ENCODE measurements at places on chromosomes 2 and 18.

- no peak for DNase-seq
These were observed 257.5 kb downstream of the RND3 start for GRCh38 chr2:150230004-150230403.

- no peak for DNase-seq
These were observed 492 bp downstream of the KIF5C start for GRCh38 chr2:148875387-148876051.

- no peak for DNase-seq
These were observed 72.9 kb downstream of the QPCT start for GRCh38 chr2:37417321-37417720.

DNA sequence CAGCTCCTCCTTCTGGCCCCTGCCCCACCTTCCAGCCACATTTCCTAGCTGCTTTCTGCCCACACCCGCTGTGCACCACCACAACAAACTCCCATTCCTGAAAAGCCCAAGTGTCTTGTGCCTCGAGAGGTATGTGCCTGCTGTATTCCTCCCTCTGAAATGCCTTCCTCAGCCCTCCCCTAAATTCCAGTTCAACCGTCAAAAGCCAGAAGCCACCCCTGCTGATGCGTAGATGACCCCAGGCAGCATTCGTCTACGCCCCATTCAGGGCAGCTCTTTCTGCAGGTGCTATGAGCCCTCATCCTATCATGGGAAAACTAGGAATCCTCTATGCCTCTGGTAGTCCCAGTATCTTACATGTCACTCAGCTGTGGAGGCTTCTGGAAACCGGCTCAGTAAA is 71.7 kb downstream of the DNMT3A start:
- DNase-seq, result no peak

GRCh38 chr18:23964282-23965238 is 50.0 kb upstream of the TTC39C start:
- DNase-seq, result no peak

- DNase-seq, result no peak
These were observed 250 bp downstream of the DSC1 start for GRCh38 chr18:31162419-31162793.

DNA sequence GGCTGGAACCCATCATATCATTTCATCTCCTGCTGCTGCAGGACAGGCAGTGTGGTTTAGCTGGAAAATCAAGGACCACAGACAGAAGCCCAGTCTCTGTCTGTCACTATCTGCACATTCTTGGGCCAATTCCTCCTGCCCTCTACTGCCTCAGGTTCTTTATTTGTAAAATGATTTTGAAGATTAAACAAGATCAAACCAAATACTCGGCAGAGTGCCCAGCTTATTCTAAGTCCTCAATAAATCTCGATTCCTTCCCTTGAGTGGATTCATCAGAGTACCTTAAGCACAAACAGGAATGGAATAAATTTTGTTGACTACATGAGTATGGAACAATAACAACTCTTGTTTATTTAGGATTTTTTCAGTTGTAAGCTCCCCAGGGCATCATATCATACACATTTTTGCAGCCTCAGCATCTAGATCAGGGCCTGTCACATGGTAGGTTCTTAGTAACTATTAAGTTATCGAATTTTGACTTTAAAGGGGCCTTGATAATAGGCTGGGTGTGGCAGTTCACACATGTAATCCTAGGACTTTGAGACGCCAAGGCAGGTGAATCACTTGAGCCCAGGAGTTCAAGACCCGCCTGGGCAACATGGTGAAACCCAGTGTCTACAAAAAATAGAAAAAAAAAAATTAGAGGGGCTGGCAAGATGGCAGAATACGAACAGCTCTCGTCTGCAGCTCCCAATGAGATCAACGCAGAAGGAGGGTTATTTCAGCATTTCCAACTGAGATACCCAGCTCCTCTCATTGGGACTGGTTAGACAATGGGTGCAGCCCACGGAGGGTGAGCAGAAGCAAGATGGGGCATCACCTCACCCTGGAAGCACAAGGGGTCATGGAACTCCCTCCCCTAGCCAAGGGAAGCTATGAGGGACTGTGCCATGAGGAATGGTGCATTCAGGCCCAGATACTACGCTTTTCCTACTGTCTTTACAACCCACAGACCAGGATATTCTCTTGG is 11.1 kb downstream of the RHOB start:
- DNase-seq, result no peak

DNA sequence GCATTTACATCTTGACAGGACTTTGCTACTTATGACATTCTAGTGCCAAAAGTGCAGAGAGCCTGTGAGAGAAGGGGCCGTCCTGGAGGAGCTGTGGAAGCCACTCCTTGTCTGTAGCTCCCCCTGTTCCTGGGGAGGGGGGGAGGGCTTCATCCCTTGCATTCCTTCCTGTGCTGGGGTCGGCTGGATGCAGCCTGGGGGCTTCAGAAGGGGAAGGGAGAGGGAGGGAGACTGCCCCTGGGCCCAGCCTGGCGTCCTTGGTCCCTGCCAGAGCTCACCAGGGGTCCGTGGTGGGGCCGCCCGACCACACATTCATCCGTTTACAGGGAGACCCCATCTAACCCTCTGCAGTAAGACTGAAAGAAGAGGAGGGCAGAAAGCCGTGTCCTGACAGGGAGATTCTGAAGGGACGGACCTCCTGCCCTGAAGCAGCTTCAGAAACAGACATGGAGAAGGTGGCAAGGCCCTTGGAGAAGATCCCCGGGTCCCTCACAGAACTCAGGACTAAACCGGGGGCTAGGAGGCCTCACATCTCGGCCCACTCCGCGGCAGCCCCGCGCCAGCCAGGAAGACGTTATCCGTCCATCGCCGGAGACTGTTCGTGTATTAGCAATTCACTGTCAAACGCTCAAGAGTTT is 258.3 kb upstream of the SALL3 start:
- no peak for DNase-seq

- no peak for DNase-seq
These were observed 140.6 kb downstream of the C1D start for GRCh38 chr2:67922080-67922785.

DNA sequence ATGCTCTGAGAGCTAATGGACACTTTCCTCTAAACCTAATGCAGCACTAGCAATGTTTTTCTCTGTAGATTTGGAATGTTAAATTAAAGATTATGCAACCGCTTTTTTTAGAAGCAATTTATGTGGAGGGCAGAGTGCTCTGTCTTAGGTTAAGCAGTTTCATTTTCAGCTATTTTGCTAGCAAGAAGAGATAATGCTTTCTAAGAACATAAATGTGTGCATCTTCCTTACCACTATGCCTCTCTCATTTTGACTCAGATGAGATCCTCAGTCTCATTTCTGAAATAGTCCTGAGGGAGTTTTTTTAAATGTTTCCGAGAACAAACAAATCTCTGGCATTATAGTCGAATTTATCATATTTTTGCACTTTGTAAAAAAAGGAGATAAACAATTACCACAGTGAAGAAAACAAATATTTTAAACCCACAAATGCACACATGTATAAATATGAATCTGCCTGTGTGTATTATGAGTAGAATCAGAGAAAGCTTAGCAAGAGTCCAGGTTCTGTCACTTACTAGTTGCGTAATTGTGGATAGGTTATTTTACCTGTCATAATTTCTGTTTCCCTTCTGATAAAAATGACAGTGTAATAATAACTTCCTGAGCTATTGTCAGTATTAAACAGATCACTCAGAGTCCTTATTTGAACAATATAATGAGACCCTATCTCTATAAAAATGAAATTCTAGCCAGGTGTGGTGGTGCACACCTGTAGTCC is 207.7 kb upstream of the CRIM1 start:
- no peak for DNase-seq

DNA sequence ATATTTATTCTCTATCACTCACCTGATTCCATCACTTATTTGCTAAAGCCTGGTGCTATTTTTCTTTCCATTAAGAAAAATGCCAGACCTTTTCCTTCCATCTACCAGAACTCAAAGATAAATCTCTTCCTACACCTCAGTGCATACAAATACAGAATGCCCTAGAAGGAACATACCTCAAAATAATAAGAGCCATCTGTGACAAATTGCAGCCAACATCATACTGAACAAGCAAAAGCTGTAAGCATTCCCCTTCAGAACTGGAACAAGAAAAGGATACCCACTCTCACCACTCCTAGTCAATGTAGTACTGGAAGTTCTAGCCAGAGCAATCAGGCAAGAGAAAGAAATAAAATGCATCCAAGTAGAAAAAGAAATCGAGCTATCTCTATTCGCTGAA is 315.9 kb upstream of the UBE2E3 start:
- DNase-seq, result peak; percentile 28

DNA sequence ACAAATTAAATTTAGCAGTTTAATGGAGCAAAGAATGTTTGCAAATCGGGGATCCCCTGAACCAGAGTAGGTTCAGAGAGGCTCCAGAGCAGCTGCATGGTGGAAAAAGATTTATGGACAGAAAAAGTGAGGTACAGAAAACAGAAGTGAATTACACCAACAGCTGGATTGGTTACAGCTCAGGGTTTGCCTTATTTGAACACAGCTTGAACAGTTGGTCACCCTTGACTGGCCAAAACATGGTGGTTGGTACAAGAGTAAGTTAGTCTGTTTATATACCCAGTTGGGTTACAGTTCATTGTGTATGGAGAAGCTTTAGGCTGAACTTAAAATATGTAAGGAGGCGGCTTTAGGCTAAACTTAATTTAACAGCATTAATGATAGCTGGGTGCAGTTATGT is 5.4 kb upstream of the CDCA7 start:
- no peak for DNase-seq

- no peak for DNase-seq
These were observed 63.1 kb upstream of the B3GNT7 start for GRCh38 chr2:231332388-231332787.

DNA sequence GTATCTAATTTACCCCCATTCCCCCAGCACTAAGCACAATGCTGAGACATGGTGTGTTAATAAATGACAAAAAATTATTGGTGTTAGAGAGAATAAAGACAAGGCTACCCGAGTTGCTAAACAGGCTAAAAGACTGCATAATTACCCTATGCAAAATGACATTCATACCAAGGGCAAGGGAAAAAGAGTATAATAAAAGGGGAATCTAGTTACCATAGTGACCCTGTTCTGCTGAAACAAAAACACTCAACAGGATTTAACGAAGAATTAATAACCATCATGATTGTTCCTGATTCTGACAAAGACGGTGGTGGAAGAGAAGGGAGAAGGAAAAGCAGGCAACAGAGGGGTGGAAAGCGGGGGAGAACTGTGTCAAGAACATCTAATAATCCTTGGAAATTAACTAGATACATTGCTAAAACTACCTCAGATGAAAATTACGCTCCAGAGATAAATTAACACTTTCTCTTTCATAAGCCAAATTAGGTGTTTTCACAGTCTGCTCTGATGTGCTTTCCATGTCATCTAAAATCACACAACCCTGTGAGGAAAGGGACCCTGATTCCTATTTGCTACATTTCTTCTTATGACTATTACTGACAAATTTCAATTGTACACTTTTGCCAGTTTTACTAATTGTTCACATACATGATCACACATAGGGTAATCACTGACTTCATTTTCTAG is 25.5 kb downstream of the TTR start:
- DNase-seq, result no peak

DNA sequence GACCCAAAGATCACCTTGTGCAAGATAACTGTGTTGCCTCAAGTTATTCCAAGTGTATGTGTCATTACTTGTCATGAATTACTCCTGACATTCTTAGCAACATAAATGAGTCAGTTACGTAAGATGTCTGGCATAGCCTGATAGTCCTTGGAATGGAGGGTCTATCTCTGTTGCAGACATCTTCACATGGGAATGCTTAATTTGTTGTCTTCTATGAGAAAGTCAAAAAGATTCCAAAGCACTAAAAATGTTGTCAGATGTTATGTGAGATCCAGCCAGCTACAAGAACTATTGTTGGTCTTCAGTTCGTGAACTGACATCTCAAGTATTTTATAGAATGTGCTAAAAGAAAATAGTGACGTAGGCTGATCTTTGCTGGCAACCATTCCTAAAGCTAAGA is 178.2 kb upstream of the RASGRP3 start:
- DNase-seq, result no peak

DNA sequence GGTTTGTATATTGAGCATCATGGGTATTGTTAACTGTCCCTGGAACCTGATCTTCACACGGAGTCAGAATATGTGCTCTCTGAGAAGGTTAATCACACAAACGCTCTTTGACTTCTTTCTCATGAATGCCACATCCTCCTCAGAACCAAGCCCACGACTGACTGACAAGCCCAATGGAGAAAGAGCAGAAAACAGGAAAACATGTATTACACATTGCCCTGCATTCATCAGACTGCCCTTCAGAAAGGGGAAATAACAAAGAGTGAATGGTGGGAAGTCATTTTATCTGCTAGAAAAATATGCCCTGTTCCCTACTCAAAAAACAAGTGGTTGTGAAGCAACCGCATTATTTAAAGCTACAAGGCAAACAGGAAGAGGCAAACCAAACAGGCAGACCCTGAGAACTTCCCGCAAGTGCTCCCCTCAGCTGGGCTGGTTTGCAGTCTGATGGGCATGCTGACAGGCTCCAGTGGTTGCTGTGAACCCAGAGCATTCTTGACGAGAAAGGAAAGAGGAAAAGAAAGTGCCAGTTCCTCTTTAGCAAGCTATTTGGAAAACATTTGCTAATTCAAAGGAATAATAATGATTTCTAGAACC is 172.9 kb upstream of the SETBP1 start:
- no peak for DNase-seq

- no peak for DNase-seq
These were observed 96.7 kb upstream of the ACKR3 start for GRCh38 chr2:236472720-236473495.

DNA sequence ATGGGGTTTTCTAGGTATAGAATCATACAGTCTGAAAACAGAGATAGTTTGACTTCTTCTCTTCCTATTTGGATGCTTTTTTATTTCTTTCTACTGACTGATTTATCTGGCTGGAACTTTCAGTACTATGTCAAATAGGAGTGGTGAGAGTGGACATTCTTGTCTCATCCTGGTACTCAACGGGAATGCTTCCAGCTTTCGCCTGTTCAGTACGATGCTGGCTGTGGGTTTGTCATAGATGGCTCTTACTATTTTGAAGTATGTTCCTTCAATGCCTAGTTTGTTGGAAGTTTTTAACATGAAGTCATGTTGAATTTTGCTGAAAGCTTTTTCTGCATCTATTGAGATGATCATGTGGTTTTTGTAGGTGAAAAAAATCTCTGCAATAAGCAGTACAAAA is 730.4 kb downstream of the PLCL1 start:
- no peak for DNase-seq
